ENCODE measurements at places on chromosomes 16 and 17. TPM values are rescaled to one million over a fixed set of nuclear protein-coding genes. Genes with fewer than 3 reads are reported as not detected.

GRCh38 chr17:76280650-76281049 is 15.5 kb downstream of the UBALD2 start:
- no peak overlapping the region for H3K4me3 ChIP-seq
- DNase-seq, result no peak
- peaks cover 17% of the 10 kb centered on the region for H3K4me1 ChIP-seq
- no peaks in the 10 kb centered on the region for H3K36me3 ChIP-seq
- no peaks in the 10 kb centered on the region for H3K27me3 ChIP-seq

GRCh38 chr16:29910819-29911675 is 10.8 kb downstream of the ASPHD1 start:
- no peak for DNase-seq
- H3K36me3 ChIP-seq, result no peaks in the 10 kb centered on the region
- H3K27ac ChIP-seq, result no peak overlapping the region
- H3K4me1 ChIP-seq, result no peaks in the 10 kb centered on the region

The HSBP1 gene
- 42.9 TPM for total RNA-seq

The SEZ6L2 gene
- total RNA-seq, result 57.5 TPM

The SLFN11 gene
- total RNA-seq, result 6.4 TPM

The SAMD14 gene
- total RNA-seq, result 3.2 TPM

The RCVRN gene
- 0.50 TPM for total RNA-seq
